ENCODE measurements at places on chromosomes 3 and 15. TPM values are rescaled to one million over a fixed set of nuclear protein-coding genes. Genes with fewer than 3 reads are reported as not detected.

- DNase-seq = no peak
Observed at GRCh38 chr3:186421946-186422345, 59.9 kb upstream of the DGKG start.

GRCh38 chr15:48896869-48897814 lies 19.2 kb downstream of the EID1 start:
- no peak for DNase-seq

DNA sequence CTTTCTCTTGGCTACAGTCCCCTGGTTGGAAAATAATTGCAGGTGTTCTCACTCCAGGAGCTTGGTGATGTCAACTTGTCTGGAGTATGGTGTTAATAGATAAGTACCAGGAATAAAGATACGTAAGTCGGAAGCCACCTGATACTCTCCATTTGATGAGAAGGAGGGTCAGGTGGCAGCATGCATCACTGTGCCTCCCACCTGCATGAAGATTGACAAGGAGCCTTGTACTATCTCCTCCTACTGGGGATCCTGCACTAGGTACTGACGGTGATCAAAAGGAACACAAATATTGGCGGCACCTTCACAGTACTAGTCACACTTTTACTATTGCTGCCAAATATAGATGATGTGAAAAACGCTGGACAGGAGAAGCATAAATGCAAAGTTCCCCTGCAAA lies 32.6 kb upstream of the GABRB3 start:
- no peak for DNase-seq

The PARP16 gene
- polyA plus RNA-seq = 6.7 TPM

GRCh38 chr3:66068255-66068654 lies 29.5 kb upstream of the MAGI1 start:
- no peak for DNase-seq

The TMEM202 gene
- polyA plus RNA-seq = not detected
